ENCODE measurements at places on chromosomes 5 and 9.

DNA sequence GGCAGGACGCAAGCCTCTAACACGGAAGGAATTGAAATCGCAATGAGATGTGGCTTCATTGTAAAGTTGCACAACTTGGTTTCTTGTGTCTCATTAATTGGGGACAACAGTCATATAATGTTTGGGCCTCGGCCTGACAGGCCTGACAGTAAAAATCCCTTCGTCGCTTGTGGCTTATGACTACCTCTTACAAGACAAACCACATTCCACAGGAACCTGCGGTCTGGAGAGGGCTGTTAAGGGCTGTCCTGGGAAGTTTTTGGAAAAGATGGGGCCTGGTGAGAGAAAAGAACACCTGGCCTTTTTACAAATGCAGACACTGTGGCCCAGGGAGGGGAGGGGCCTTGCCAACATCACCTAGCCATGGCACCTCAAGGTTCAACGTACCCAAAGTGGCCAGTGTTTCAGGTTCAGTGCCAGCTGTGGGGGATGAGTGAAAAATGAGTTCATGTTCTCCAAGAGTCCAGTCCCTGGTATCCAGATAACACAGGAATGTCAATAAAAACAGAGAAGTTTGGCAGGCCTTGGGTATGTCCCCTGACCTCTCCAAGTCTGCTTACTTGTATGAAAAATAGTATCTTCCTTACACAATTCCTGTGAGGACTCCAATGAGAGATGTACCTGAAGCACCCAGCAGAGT is 22.2 kb downstream of the SHB start:
- no peak for DNase-seq

- no peak for DNase-seq
These were observed 40.1 kb upstream of the PDE8B start for GRCh38 chr5:77170196-77170890.

DNA sequence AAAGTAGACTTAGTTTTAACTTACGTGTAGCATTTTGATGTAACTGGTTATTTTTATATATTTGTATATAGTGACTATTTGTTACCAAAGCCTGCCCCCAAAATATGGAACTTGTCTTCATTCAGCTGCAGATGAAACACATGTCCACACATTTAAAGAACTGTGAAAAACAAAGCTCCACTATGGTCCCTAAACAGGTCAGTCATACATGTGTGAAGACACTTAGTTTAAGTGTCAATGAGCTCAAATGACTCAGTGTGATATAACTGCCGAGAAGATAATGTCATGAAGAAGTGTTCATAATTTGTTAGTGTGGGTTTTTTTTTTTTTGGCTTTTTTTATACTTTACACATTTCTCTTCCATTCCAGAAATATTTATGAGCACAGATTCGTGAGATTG is 28.2 kb downstream of the HAVCR1 start:
- no peak for DNase-seq

DNA sequence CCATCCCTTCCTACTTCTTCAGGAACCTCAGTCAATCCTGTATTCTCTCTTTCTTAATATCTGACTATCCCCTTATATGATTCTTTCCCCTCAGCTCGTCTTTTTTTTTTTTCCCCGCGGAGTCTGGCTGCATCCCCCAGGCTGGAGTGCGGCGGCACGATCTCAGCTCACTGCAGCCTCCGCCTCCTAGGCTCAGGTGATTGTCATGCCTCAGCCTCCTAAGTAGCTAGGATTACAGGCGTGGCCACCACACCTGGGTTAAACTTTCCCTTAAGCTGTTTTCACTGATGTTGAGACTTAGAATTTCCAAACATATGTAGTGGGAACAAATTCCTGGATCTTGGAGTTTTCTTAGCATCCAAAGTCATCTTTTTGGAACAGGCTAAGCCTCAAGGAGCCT is 13.3 kb upstream of the RUSC2 start:
- DNase-seq, result no peak

DNA sequence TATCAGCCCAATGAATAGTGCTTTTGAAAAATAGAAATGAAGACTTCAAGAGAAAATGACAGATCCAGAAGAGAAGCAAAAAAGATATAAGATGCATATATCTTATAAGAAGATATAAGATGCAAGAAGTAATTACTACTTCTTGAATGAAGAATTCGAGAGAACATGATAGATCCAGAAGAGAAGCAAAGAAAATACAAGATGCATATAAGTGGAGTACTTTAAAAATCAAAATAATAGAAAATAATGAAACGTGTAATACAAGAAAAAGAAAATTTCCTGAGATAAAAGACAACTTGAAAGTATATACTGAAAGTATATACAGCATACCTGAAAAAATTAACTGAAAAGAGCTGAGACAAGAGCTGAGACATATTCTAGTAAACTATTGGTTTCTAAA is 76.7 kb downstream of the DROSHA start:
- DNase-seq, result no peak

Measured in epithelial cell of proximal tubule (primary cell).